ENCODE measurements at places on chromosomes 1 and 21.

GRCh38 chr1:56451491-56451890 lies 127.9 kb downstream of the PLPP3 start:
- DNase-seq = no peak

- DNase-seq = no peak
These were observed 49.3 kb downstream of the AZIN2 start for GRCh38 chr1:33130297-33130696.

GRCh38 chr21:29376556-29376955 lies 77.8 kb downstream of the BACH1 start:
- DNase-seq = no peak

GRCh38 chr1:170800265-170800664 lies 135.1 kb upstream of the MROH9 start:
- DNase-seq = no peak

DNA sequence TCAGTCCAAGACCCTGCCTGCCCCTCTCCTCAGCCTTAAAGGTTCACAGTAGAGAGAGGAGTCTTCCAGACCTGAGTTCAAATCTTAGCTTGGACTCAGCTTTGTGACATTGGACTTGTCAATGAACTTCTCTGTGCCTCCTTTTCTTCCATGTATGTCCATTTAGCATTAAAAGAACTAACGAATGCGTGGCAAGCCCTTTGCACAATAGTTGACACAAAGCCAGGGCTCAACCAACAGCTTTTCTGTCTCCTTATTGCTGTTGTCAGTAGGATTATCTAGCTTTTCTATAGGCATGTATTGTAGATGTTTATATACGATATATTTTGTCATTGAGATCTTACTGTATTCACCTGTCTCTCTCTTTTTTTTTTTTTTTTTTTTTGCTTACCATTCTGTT lies 450.8 kb downstream of the PTPRU start:
- DNase-seq = no peak

DNA sequence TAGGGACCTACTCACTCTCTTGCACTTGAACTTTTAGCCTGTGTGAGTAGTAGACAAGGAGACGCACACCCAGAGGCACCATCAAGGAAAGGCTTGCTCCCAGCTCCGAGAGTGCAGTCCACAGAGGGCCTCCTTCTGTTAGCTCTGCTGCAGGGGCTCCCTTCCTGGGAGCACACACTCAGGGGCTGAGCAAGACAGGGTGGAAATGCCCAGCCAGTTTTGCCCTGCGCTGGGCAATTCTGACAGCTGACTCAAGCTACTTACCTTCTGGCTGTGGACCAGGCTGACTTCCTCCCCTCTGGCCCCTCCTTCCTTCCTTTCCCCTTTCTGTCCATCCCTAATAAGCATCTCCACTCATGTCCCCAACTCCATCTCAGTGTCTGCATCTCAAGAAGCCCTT lies 449.1 kb downstream of the PTPRU start:
- DNase-seq = no peak

DNA sequence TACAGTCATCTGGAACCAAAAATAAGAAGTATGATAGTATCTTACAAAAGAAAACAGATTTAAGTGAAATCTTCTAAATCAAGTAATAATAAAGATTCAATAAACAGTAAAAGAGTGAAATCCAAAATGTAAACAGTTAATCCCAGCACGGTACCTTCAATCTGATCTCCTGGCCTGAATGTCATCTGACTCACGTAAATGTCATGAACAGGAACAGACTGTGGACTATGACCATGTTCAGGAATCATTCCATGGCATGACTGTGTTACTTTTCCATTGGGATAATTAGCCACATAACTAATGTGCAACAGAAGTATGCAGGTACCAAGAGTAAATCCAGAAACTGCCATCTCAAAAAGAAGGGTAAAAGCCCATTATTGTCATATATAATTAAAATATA lies 18.0 kb downstream of the FRRS1 start:
- no peak for DNase-seq

GRCh38 chr1:81597720-81598426 lies 202.9 kb upstream of the ADGRL2 start:
- no peak for DNase-seq

DNA sequence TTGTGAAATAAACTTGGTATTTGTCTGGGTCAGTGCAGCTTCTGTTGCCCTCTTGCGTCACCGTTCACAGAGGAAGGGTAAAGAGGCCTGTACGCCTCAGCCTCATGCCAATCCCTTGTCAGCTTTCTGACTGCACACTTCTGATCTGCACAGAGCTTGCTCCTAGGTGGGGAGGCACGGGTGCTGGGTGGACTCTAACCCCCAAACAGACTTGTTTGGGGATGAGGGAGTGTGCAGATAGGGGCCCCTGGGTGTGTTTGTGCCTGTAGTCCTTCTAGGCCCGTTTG lies 803 bp upstream of the B4GALT2 start:
- no peak for DNase-seq

DNA sequence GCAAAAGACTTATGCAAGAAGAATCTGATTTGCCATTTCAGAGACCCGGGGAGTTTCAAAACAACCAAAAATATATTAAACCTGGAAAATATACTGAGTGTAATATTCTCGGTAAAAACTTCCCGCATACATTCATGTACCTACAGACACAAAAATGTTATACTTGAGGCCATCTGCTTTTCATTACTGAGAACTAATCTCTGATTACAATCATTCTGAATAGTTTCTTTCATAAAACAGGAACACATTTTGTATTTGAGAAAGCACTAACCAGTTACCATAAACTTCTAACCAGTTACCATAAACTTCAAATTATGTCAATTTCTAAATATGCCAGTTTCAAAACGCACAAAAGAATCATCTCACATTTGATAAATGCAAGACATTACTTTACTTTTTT lies 7.8 kb downstream of the ZNHIT6 start:
- no peak for DNase-seq

DNA sequence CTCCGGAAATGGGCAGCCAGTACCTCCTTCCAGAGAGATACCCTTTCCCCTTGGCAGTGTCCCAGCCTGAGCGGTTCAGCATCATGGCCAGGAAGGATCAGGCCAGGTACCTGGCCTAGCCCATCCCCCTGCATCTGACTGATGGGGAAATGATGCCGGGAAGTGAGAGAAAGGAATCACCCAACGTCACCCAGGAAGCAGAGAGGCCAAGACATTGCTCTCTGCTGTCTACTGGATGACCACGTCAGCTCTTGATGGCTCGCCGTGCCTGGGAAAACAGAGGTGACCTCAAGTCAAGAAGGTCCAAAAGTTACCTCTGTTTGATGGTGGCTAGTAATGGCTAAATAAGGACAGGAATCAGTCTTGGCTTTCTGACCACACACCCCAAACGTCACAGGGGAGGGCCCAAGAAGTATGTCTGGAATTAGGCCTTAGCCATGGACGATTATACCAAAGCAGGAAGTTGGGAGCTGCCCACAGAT lies 79.0 kb downstream of the MRPL37 start:
- no peak for DNase-seq

DNA sequence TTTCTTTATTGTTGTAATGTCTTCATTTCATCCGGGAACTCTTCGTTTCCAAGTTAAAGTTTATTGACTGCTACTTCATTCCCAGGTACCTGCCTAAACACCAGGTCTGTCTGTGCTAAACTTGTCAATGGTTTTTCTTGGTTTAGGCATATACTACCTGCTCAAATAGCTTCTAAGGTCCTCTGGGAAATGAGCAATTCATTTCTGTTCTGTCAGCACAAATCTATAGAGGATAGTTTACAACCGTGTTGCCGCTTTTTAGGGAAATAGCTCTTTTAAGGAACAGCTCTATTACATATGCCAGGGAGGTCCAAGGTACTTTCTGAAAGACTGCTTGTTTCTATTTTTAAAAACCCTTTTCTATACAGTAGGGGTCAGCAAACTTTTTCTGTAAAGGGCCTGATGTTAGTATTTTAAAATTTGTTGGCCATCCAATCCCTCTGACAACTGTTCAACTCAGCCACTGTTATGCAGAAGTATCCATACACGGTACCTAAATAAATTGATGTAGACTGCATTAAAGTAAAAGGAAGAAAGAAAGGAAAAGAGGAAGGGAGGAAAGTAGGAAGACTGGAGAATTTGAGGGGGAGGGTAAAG lies 222.7 kb upstream of the PTBP2 start:
- DNase-seq = no peak

- no peak for DNase-seq
These were observed 72.5 kb upstream of the TNFSF18 start for GRCh38 chr1:173122958-173123852.

DNA sequence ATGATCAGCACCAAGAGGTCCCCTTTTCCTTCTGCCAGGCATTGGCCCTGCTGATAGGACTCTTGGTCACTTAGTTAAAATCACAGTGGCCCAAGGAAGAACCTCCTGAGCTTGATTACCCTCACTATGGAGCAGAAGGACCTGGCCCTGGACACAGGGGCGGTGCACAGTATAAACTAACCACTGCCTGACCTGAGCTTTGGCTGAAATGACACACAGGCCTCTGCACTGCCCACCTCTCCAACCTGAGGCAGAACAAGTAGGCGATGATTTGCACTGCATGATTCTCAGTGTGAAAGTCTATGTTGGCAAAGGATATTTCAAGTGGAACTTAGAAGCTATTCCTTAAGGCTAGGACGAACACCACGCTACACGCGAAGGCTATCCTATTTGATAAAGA lies 48.5 kb downstream of the CAPN2 start:
- no peak for DNase-seq

DNA sequence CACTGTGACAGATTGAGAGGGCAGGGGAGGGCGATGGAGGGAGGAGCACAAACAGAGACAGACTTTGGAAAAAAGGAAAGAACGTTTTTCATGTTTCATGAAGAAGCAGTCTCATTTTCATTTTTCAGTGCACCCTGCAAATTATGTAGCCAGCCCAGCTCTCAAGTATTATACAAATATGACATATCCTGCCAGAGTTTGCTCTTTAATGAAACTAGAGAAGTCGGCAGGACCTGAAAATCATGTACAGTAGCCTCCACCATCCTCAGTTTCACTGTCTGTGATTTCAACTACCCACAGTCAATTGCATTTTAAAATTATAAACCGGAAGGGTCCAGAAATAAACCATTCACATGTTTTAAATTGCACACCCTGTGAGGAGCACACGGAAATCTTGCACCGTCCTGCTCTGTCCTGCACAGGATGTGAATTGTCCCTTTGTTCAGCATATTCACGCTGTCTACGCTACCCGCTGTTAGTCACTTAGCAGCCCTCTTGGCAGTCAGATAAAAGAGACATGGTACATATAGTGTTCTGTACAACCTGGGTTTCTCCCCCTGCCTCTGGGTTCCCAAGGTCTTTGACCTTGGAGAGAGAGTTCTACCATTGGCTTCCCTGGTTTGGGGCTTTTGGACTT lies 13.6 kb upstream of the ADARB1 start:
- no peak for DNase-seq

DNA sequence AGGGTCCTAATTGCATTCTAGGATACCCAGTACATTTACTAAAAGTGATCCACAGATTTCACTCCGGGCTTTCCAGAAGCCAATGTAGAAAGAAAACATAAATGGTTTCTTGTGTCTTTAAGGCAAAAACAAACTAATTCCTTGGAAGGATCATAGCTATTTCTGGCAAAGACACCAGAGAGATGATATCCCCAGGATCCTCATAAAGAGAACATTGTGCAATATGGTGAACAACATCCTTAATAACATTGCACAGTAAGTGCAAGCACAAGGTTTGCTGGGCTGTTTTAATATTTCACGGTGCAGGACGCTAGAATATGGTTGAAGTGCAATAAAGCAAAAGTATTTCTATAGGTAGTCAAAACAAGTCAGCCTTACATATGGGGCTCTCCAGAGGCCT lies 83.0 kb downstream of the NTPCR start:
- DNase-seq = no peak

DNA sequence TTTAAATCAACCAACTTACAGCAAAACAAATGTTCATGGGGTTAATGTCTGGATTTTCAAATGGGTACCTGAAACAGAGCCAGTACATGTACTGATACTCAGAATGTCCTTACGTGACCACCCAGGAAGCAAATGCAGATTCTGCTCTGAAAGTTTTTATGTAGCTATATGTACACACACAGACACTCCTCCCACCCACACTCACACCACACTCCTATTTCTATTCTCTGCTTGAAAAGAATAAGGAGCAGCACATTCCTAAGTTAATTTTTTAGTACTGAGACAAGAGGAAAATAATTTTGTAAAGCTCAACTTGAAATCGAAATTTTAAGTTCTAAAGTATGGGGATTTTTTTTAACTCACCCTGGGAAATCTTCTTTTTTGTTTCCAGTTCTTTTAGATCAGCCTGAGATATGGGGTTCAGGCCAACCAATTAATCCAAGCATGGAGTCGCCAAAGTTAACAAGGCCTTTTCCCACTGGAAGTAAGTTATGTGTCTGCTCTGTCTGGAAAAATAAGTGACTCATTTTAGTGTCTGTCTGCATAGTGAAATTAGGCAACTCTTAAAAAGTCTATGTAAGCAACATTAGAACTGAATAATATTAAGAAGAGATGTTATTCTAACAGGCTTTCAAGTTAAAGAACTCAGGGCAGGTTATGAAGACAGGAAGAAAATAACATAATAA lies 75.5 kb upstream of the DYNLT5 start:
- no peak for DNase-seq

GRCh38 chr1:18486195-18486594 lies 5.5 kb downstream of the KLHDC7A start:
- DNase-seq = no peak

DNA sequence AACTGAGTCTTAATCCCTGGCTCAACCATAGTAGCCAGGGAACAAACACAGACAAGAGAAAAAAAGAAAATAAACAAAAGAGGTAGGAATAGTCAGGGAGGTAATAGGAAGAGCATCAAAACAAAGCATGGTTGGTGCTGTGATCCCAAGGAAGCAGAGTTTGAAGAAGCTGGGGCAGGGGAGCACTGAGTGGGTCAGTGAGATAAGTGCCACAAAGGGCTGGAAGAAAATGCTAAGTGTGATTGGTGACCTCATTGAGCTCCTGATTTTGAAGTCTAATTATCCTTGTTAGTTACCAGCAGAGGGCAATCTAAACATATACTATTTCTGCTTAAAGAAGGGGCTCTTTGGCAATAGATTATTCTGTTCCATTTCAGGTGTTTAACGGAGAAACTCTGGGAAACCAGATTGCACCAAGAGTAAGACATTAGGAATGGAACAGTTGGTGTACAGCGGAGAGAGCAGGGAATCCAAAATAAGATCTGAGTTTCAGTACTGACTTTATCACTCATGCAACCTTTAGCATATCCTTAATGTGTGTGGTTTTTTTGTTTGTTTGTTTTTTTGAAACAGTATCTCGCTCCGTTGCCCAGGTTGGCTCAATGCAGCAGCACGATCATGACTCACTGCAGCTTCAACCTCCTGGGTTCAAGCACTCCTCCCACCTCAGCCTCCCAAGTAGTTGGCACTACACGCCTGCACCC lies 30.7 kb upstream of the KIAA1614 start:
- DNase-seq = no peak

DNA sequence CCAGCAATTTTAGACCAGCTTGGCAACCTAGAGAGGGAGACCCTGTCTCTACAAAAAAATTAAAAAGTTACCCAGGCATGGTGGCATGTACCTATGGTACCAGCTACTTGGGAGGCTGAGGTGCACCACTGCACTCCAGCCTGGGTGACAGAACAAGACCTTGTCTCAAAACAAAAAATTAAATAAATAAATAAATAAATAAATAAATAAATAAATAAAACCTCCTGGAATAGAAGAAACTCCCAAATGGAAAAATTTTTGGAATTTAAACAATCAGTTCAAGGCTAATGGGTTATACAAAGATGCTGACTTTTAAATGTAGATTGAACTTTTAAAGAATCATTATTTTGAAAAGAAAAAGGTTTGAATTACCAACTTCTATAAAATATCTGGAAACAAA lies 22.2 kb downstream of the UBR4 start:
- no peak for DNase-seq

Measured in NCI-H187 (cell line).